Stimulated activated CD4-positive, alpha-beta T cell treated with anti-CD3 and anti-CD28 coated beads, Interleukin-1b, Interleukin-23, amount 100 ng/mL, for 1 hour (primary cell): ENCODE measurements at places on chromosomes 2 and 18.

DNA sequence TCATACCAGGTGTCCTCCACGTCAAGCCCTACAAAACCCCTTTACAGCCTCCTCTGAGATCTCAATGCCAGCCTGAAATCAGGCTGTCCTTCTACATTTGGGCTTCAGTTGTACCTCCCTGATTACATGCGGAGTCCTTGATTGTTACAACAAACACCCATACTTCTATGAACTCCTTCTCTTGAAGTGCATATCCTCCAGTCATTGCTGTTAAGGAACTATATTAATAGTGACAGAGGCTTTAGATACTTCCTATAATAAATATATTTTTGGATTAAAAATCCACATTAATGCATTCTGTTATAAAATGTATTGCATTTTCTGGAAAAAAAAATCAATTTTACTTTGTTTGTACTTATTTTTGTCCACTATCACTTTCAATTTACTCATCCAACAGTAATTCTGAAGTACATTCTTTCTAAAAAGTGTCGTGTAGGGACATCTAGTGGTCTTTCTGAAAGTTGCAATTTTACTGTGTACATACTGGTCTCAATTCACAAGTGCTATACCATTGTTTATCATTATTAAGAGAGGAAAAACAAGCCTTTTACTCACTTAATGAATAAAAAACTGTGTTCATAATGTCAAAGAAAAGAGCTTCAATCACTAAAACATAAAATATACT lies 316.4 kb downstream of the DSEL start:
- no peak for DNase-seq

DNA sequence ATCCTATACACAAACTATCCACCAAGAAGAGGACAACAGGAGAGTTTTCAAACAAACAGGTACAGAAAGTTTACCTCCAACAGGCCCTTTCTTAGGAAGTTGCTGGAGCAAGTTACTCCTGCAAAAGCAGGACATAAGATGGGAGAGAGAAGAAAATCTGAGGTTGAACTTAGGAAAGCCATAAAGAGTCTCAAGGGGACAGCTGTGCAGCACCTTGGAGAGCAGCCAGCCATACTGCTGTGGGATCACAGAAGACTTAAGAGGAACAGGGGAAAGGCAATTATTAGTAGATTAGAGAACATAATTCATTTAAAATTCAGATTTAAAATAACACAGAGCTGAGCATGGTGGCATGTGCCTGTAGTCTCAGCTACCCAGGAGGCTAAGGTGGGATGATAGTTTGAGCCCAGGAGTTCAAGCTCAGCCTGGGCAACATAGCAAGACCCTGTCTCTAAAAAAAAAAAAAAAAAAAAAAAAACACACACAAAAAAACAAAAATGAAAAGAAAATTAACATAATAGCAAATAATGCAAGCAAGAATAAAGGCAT lies 148.1 kb upstream of the SIX3 start:
- DNase-seq = no peak

GRCh38 chr2:75792146-75792545 lies 81.4 kb upstream of the GCFC2 start:
- DNase-seq = no peak

GRCh38 chr2:196166876-196167275 lies 4.5 kb downstream of the STK17B start:
- no peak for DNase-seq

- DNase-seq = no peak
Measured at GRCh38 chr2:163175294-163175693, 336.7 kb upstream of the KCNH7 start.

GRCh38 chr2:231415029-231415428 lies 19.5 kb downstream of the B3GNT7 start:
- DNase-seq = no peak

- DNase-seq = no peak
Measured at GRCh38 chr2:211835695-211836094, 702.9 kb downstream of the ERBB4 start.

DNA sequence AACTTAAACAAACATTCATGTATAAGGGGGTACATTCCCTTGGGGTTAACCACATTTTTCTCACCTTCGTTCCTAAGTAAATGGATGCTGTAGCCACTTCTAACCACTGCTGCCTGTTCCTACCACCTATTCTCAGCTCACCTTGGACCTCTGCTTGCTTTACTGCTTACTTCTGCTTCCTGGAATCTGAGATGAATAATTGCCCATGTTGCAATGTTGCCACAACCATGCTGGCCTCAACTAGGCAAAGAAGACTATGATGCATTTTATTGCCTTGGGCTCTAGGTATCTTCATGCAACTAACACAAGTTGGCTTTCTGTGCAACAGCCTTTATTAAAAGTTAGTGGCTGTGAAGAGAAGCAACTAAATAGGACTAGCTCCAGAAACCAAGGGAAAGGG lies 106.3 kb upstream of the TCF4 start:
- no peak for DNase-seq

- DNase-seq = no peak
Measured at GRCh38 chr18:76844742-76845477, 22.6 kb downstream of the ZNF236 start.

DNA sequence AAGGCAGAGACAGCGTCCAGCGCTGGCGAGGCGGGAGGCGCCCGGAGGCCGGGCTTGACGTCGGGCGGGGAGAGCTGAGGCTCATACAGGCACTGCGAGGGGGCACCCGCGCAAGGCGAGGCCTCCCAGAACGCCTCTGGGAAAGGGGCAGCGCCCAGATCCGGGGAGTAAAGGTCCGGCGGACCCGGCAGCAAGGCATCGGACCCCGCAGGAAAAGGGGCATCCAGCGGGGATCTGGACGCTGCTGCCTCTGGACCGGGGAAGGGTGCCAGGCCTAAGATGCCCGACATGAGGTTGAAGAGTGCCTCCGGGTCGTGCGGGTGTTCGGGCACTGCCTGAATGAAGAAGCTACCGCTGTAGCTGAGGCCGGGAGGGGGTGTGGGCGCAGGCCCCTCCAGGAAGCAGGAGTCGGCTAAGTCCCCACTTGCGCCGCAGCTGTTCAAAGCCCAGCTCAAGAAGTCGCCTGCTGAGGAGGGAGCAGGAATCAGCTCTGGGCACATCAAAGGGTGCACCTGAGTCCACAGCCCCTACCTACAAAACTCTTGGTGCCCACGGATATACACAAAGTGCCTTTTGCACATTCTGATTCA lies 937 bp downstream of the EGR4 start:
- DNase-seq = no peak

- no peak for DNase-seq
Measured at GRCh38 chr2:177939211-177939610, 133.4 kb downstream of the PDE11A start.
